A549 (cell line): ENCODE measurements at places on chromosomes 6 and 20.

GRCh38 chr6:34151321-34152041, 5.6 kb upstream of the GRM4 start:
- DNase-seq = no peak

DNA sequence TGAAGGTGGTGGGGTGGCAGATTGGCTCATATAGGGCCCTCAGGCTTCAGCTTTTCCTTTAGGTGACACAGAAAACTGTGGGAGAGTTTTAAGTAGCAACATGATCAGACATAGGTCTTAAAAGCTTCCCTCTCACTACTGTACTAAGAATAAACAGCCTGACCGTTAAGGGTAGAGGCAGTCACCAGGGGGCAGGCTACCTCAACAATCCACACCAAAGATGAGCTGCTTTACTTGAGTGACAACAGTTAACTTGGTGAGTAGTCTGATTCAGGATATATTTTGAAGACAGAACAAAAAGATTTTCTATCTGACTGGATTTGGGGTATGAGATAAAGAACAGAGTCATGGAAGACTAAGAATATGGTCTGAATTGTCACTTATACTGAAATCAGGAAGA, 193.1 kb upstream of the SHLD1 start:
- peak; percentile 67 for DNase-seq

DNA sequence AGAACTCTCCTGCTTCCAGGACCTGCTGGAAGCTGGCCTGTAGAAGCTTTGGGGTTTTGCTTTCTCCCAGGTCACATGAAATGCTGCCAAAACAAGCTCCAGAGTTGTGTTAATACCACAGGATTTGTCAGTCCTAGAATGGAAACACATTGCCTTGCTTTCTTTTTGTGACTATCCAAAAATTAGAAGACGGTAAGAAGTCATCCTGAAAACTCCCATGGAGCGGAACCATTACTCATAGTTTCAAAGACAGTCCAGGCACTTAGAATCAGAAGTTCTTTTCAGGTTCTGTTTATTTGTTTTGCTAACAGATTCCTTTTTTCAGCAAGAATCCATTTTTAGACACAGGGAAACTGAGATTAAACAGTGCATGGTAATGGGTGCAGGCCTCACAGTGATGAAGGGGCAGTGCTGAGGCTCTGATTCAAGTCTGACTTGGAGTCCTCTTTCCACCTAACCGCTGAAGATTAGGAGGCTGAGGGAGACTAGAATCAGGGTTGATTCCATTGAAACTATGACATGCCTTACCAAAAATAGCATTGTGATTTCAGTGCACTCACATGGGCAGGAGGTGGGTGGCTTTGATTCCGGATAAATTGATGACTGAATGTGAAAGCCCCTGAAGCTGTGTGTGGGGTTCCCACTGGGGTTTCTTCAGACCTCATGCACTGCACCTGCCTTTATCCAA, 72.2 kb upstream of the NAA20 start:
- no peak for DNase-seq

- no peak for DNase-seq
Measured at GRCh38 chr6:35359744-35360348, 17.5 kb downstream of the PPARD start.

DNA sequence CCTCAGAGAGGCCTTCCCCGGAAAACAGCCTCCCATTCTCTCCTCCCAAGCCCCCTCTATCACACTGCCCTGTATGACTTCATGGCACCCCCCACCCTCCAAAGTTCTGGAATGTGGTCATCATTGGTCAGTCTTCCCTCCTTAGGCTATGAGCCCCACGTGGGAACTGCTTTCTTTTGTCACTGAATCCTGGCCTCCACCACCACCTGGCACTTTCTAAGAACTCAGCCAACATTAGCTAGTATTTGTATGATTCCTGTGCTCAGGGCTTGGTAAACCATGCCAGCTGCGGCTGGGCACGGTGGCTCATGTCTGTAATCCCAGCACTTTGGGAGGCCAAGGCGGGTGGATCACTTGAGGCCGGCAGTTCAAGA, 8.4 kb upstream of the E2F1 start:
- DNase-seq = no peak

- no peak for DNase-seq
Measured at GRCh38 chr20:49288784-49289696, 11.2 kb upstream of the ZNFX1 start.

- DNase-seq = no peak
Measured at GRCh38 chr6:13156381-13156780, 172.0 kb downstream of the TBC1D7 start.

DNA sequence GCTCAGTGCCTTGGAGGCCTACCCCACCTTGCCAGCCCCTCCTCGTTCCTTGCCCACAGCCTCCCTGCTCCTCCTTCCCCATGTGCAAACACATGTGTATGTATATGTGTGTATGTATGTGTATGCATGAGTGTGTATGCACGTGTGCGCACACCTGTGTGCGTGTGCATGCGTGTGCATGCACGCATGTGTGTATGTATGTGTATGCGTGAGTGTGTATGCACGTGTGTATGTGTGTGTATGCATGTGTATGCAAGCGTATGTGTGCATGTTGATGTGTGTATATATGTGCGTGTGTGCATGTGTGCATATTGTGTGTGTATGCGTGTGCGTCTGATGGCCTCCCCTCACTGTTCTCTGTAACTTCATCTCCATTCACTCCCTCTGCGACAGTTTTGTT, 74.7 kb downstream of the SRC start:
- no peak for DNase-seq

- DNase-seq = no peak
Measured at GRCh38 chr20:50037123-50037522, 54.3 kb downstream of the SNAI1 start.

GRCh38 chr6:12289933-12290820, at the start of gene EDN1:
EDN1 (plus strand) TSS chr6:12290361; CDS start chr6:12290630, 269 bp downstream.
- DNase-seq = peak; percentile 93

DNA sequence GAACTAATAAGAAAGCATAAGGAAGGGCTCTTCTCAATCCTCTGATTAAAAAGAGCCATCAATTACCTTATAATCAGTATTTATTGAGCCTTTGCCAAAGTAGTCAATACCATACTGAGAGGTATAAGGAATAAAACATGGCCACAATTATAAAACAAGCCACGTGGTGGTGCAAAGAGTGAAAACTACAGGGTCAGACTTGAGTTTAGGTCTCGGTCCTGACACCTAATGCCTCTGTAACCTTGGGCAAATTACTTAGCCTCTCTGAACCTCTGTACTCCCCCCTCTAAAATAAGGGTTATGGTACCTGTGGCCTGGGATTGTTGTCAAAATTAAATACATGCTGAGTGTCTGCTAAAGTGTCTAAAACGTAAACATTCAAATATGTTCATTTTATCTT, 11.8 kb downstream of the TRIM10 start:
- DNase-seq = no peak

DNA sequence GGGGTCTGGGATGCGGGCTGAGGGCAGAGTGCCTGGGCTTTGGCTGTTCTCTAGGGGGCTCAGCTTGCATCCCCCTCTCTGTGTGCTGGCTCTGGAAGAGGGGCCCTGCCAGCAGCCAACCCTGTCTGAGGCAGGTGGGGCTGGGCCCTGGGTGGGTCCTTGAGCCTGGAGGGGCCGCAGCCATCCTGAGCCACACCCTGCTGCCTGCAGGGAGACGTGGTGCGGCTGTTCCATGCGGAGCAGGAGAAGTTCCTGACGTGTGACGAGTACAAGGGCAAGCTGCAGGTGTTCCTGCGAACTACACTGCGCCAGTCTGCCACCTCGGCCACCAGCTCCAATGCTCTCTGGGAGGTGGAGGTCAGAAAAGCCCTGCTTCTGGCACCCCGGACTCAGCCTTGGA, 41.2 kb downstream of the ITPR3 start:
- no peak for DNase-seq

DNA sequence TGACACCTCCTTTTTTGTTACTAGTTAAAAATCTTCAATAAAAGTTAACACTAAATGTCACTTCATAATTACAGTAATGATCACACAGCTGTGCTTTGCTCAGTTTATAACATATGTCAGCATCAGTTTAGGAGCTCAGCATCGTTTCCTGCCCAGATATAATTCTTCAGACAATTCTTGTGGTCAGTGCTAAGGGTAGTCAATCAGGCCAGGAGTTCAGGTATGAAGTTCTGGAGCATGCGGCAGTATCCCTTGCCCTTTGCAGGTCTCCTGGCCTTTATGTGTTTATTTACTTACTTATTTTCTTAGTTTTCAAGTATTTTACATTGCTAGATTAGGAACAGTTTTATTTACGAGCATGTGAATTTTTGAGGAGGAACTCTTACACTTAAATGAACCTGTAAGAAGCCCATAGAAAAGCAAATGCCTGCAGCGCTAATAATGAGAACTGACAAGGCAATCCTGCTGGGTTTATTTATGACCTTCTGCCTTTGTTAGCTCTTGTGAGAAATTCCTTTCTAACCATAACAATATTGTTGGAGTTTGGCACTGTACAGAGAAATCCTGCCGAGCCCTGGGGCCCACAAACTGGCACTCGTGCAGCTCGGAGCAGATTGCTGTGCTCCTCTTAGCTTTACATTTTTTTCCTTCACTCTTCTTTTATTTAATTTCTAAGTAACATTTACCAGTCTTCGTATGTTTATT, 252.8 kb downstream of the TMEM242 start:
- DNase-seq = no peak

GRCh38 chr6:109515781-109516409, 32.9 kb upstream of the ZBTB24 start:
- no peak for DNase-seq

DNA sequence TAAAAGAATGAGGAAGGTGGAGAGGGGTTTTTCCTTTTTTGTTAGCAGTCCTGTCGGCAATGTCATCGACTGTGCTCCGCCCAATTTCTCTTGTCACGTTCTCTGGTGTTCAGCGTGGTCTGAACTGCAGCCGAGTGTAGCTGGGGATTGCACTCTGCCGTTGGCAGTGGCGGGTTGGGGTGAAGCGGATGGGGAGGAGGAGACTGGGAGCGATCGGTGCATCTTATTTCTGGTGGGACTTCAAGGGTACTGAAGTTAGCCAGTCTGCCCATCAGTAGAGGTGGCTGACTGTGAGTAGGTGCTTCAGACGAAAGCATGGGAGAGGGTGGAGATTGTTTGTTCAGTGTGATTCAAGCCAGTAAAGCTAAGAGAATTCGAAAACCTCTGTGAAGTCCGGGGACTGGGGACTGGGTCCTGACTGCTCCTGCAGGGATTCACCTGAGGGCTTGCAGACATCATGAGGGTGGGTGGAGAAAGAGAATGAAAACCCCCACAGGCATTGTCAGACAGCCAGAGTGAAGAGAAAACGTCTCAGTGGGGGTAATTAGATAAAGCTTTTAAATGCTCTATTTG, 5.1 kb downstream of the RREB1 start:
- no peak for DNase-seq

GRCh38 chr6:129651291-129651691, 58.7 kb downstream of the ARHGAP18 start:
- no peak for DNase-seq

DNA sequence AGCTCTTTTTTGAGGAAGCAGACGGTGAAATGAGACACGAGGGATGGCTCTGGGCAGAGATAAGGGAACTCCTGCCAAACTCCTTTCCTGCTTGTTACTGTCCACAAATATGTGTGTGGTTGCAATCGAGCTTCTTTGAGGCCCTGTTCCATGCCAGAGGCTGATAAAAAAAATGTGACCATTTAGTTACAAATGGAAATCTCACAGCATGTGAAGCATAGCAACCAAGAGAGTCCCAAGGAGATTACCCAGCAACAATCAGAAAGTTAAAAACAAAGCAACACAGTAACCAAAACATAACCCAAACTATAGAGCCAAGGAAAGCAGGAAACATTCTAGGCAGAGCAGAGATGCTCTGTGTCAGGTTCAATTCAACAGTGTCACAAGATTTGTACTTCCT, 35.4 kb upstream of the HMGN3 start:
- peak; percentile 10 for DNase-seq

DNA sequence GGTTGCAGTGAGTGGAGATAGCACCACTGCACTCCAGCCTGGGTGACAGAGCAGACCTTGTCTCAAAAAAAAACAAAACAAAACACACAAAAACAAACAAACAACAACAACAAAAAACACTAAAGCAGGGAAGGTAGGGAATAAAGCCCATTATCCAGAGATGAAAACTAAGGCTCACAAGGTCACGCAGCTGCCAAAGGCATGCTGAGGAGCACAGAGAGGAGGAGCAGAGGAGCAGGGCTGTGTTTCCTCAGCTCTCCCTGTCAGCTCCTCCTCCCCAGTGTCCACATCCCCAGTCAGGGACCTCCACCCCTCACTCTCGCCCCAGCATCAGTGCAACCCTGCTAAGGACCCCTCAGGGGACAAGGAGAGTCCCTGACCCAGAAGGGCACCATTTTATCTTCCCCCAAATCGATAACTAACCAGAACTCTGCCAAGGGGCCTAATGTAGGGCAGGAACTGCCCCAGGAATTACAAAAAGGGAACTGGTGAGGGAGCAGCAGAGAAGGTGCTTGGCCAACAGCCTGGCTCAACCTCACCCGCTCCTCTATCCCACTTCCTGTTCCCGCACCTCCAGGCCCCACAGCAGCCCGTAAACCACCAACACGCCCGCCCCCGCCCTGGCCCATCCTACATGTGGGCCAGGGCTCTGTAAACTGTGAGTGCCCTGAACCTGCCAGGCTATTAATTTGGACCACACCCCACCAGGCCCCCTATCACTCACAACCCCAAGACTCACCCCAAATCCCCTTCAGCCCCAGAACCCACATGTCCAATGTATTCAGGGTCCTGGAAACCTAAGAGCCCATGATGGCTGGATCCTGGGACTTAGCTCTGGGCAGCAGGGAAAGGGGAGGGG, 9.0 kb downstream of the TEAD3 start:
- DNase-seq = no peak

DNA sequence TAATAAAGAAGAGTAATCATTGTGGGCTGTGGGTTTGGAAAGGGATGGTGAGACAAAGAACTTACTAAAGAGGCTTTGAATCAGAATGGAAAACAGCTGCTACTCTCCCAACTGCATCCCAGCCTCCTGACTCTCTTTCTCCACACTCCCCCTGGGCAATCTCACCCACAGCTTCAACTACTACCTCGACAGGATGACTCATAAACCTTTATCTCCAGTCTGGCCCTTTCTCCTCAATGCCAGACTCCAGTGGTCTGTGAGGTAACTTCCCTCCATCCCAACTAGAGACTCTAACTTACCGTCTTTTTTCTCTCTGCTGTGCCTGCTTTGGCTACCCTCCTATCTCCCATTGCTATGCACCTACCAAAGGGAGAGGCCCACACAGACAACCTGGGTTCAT, 135.3 kb upstream of the RREB1 start:
- DNase-seq = no peak

GRCh38 chr6:88238065-88238464, 71.9 kb upstream of the CNR1 start:
- DNase-seq = no peak

DNA sequence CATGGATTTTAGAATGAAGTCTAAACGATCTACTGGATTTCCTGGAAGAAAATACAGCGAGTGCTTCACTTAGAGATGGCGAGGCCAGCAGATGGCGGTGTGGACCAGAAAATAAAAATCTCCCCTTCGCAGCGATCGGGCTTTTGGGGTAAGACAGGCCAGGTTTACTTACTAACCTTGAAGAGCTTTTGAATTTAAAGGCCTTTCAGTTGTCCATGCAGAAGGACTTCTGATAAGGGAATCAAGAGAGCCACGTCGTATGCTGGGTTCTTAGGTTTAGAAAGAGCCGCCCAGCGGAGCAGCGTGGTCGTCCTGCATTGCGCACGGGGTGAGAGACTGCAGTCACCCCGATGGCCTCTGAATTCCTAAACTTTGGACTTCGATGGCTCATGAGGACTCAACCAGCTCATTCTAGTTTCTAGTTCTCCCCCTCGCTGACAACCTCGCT, 125.2 kb upstream of the RALGAPA2 start:
- DNase-seq = peak; percentile 65
